ENCODE measurements at places on chromosomes 5 and 9.

DNA sequence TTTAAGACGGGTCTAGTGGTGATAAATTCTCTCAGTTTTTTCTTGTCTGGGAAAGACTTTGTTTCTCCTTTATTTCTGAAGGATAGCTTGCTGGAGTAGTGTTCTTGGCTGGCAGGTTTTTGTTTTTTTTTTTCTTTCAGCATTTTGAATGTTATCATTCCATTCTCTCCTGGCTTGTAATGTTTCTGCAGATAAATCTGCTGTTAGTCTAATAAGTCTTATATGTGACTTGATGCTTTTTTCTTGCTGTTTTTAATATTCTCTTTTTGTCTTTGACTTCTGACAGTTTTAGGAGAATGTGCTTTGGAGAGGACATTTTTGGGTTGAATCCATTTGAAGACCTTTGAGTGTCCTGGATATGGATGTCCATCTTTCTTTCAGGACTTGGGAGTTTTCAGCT lies 16.0 kb downstream of the HSD17B4 start:
- no peak for DNase-seq

- no peak for DNase-seq
Observed at GRCh38 chr5:143471041-143471509, 67.6 kb upstream of the NR3C1 start.

GRCh38 chr5:108303611-108304010 lies 78.3 kb downstream of the FBXL17 start:
- no peak for DNase-seq

GRCh38 chr5:141360685-141361084 lies 891 bp downstream of the PCDHGB2 start:
- no peak for DNase-seq
